Activated T-helper 9 cell treated with anti-CD3 and anti-CD28 coated beads, Interleukin-2, amount 50 U/mL, for 16 hours (primary cell): ENCODE measurements at places on chromosomes 12 and 14.
A peak's percentile ranks its signal among the peaks of the same experiment; 100 is the strongest.

DNA sequence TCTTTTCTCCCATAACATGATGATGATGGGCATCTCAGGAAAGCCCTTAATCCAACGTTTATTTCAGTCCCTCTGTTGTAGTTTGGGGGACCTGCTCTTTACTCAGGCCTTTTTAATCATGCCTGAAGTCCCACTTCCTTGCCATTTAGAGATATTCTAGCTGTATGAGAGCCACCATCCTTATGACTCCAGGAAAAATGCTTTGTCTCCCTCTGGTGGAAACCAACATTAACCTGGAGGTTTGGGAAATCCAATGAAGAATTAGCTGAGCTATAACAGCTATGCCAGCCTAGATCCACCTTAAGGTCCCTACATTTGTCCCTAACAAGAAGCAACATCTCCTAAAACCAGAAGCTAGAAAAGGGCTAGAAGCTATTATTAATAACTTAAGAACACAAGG lies 1399.1 kb downstream of the LRFN5 start:
- DNase-seq, result no peak

DNA sequence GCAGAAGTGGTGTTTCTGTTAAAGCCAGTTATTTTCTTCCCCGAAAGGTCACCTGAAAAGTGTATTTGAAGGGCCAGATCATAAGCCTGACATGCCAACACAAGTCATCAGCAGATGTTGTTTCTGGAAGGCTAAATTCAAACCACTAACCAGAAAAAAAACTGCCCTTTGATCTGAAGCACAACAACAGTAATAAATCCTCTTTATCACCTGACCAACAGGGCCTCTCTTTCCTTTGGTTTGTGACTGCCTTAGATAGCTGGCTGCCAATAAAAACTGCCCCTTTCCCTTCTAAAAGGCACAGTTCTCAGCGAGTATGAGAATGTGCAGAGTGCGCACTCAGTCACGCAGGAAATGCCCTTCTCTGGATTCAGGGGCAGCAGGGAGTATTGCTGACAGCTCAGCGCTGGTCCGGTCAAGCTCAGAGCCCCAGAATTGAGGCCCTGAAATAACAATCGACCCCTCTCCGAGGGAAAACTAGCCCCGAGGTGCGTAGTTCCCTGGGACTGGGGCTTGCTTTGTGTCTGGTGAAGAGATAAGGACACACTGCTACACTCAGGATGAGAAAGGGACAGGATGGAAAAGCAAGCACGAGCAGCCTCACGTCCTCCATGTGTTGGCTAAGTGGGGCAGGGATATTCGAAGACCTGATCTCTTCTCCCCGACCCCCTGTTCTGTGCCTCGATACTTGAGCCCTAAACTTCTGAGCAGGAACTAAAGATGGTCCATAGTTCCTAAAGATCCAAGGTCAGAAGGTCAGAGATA lies 184.2 kb upstream of the GZMB start:
- no peak for DNase-seq

DNA sequence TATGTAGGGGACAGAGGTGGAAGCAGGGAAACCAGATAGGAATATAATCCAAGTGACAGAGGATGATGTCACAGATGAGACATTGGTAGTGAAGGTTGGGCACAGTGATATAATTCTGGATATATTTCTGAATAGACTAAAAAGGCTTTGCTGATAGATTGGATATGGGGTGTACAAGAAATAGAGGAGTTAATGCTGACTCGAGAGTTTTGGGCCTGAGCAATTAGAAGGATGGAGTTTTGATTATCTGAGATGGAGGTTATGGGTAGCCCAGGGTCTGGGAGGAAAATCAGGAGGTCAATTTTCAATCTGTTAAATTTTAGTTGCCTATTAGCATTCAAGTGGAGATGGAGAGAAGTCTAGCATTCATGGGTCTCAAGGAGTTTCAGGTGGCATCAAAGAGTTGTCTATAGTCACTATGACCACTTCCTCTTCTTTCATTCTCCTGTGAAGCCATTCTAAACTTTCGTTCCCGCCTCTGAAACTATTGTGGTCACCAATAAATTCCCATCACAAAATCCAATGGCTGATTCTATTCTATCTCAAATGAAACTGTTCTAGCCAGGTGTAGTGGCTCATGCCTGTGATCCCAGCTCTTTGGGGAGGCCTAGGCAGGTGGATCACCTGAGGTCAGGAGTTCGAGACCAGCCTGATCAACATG lies 10.6 kb upstream of the ANO6 start:
- no peak for DNase-seq

GRCh38 chr14:44180975-44181374 lies 326.1 kb downstream of the FSCB start:
- no peak for DNase-seq

GRCh38 chr12:18343708-18344107 lies 82.4 kb downstream of the PIK3C2G start:
- no peak for DNase-seq

DNA sequence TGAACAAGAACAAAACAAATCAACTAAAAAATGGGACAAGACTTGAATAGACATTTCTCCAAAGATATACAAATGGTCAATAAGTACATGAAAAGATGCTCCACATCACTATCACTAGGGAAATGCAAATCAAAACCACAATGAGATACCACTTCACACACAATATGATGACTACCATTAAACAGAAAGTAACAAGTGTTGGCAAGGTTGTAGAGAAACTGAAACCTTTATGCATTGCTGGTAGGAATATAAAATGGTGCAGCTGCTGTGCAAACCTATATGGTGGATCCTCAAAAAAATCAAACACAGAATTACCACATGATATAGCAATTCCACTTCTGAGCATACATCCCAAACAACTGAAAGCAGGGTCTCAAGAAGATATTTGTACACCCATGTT lies 5.2 kb downstream of the SMAGP start:
- no peak for DNase-seq

- no peak for DNase-seq
Measured at GRCh38 chr12:123967121-123967586, 5.5 kb downstream of the CCDC92 start.

DNA sequence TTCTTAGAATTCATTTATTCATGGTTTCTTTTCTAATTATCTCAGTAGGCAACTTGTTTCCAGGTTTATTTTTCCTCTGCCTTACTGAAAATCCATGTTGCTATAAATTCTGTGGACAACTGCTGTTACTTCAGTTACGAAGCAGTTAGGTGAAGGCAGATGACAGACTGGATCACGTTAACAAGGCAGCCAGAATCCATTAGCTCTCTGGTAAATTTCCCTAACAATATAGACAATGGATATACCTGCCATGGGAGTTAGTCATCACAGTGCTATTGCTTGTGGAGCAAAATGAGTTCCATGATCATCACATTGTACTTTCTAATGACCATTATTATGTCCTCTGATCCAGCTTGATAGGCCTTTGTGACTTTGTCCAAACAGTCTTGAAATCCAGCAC lies 291.5 kb downstream of the NELL2 start:
- DNase-seq, result no peak

- DNase-seq, result no peak
Measured at GRCh38 chr12:114895081-114895480, 211.1 kb upstream of the TBX3 start.

- DNase-seq, result no peak
Measured at GRCh38 chr14:101115652-101116051, 212.1 kb upstream of the RTL1 start.

- no peak for DNase-seq
Measured at GRCh38 chr12:29743077-29743476, 40.7 kb downstream of the TMTC1 start.

DNA sequence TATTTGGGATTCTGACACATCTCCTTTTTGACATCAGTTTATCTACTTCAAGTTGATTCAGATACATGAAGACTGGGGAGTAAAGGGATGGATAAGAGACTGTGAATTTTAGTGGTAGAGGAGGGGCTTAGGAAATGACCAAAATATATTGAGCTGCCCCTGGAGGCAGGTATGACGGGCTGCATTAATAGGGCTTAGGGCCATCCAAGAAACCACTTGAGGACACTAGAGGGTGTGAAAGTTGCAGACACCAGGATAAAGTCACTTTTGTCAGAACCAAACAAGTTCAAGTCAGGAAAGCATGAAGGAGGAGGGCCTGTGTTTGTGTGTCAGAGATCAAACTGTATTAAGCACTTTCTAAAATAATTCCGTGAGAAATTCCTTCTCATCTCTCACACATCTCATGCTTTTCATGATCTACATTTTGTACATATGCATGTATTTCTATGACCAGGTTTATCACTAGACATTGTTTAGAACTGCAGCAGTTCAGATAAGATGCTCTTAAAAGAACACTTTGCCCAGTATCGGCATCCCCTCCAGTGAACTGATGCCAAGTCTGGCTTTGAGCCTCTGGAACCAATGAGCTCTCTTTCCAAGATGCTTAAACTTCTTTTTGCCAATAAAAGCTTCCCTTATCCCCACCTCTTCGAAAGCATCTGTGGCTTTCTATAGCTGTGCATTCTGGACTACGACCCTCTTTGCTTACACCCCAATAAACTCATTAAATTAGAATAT lies 136.9 kb downstream of the SLC38A1 start:
- no peak for DNase-seq

DNA sequence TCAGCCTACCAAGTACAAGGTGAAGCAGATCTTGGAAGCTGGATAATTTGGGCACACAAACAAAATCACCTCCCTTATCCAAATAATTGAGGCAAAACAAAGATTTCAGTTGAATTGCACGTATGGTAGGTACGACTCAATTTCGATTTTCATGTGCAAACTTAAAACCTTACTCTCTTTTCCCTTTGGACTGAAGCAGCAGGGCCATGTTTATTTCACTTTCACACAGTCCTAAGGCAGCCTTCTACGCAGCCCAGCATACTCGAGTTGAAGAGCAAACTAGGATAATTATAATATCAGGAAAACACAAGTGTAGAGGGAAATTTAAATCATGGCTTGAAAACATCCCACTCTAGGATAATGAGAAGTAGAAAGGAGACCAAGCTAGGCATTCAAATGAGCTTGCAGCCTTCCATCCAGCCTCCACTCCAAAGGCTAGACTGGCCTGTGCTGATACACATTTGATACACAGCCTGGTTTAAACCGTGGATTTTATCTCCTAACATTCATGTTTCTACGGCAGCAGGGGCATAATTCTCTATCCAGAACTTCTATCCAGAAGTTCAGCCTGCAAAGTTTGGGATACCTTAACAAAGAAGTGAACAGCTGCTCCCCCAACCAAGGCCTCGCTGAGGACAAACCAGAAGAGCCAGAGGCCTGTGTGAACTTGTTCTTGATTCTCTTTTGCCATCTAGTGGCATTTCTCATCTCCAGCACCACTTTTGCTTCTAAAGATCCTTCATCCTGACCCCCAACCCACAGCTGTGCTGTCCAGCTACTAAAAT lies 2.4 kb upstream of the RNASE7 start:
- DNase-seq, result no peak

GRCh38 chr14:21091821-21092272 lies 6.6 kb downstream of the ZNF219 start:
- DNase-seq, result no peak

GRCh38 chr14:104547998-104548700 lies 31.4 kb upstream of the C14orf180 start:
- no peak for DNase-seq

- DNase-seq, result no peak
Measured at GRCh38 chr12:121969726-121970125, 51.3 kb downstream of the CFAP251 start.

DNA sequence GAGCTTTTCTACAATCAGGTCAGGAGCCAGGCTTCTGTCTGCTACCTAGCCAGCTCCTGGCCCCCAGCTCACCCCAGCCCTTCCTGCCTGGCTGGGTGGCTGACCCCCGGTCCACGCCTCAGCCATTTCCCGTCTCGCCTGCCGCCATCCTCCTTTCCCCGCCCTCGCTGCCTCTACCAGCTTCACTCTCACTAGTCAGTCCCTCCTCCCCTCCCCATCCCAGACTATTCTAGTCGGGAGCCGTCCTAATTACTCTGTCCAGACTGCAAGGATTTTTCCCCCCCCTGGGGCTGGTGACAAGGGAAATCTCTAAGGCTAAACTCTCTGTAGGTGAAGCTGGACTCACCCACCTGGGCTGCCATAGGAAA lies 825 bp downstream of the DHH start:
- no peak for DNase-seq

- no peak for DNase-seq
Measured at GRCh38 chr12:121610239-121611149, 15.8 kb upstream of the ORAI1 start.

- no peak for DNase-seq
Measured at GRCh38 chr14:104281768-104282301, 143.4 kb downstream of the KIF26A start.

GRCh38 chr14:73232984-73233383 lies 4.3 kb upstream of the PAPLN start:
- DNase-seq, result no peak

- no peak for DNase-seq
Measured at GRCh38 chr14:102805371-102805891, 28.2 kb downstream of the TRAF3 start.

- DNase-seq, result no peak
Measured at GRCh38 chr12:121461048-121461447, 61.1 kb downstream of the RNF34 start.

DNA sequence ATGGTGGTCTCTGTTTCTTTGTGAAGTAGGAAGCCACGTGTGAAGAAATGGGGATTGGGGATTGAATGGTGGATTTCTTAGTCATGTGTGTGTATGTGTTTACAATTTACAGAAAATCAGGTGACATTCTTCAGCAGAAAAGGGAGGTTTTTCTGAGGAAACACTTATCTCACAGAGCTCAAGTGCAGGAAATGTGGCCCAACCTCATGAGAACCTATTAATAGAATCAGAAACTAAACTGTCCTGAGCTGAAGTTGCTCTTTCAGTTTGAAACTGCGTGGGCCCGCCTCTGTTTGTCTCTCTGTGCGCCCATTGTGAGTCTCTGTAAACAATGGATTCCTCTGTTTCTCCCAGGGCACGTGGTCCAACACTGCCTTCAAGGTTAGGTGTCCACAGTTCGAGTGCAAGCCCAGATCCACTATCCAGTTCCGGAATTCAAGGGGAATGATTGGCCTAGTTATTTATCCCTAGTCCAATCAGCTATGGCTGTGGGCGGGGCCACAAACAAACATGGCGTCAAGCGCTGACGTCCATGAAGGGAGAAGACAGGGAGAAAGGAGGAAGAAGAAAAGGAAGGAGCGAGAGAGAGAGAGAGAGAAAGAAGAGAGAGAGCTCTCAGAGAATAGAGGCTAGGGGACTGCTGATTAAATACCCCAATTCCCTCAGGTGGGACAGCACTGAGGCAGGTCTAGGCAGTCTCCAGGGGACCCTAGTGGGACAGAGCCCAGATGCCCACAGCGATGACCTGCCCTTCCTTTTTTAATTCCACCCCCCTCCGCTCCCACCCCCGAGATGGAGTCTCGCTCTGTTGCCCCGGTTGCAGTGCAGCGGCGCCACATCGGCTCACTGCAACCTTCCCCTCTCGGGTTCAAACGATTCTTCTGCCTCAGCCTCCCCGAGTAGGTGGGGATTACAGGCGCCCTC lies 31.4 kb upstream of the C12orf76 start:
- peak; percentile 52 for DNase-seq

- no peak for DNase-seq
Measured at GRCh38 chr14:60332869-60333268, 83.8 kb downstream of the PPM1A start.

DNA sequence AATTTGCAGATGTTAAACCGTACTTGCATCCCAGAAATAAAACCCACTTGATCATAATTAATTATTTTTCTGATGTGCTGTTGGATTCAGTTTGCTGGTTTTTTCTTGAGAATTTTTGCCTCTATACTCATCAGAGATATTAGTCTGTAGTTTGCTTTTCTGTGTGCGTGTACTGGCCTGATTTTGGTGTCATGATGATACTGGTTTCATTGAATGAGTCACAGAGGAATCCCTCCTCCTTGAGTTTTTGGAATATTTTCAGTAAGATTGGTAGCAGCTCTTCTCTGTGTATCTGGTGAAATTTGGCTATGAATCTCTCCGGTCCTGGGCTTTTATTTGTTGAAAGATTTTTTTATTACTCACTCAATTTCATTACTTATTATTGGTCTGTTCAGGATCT lies 100.4 kb upstream of the PMCH start:
- no peak for DNase-seq
